Activated CD8-positive, alpha-beta memory T cell treated with anti-CD3 and anti-CD28 coated beads for 48 hours (primary cell): ENCODE measurements at places on chromosomes 13 and 19.

DNA sequence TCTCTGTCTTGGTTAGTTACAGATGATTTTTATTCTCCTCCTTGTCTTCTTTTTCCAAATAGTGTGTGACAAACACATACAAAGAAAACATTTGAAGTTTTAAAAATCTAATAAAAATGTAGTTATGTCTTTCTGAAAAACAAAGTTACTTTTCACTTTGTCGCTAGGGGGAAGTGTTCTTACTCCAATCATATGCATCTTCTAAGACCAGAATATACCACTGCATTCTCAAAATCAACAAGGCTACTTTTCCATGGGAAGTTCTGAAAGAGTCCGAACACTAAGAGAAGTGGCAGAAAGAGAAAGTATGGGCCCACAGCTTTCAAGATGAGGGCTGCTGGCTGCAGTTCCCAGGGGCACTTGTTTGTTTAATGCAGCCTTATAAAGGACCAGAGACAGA, 208.9 kb downstream of the DCT start:
- no peak for DNase-seq

- DNase-seq, result no peak
These were observed 60.1 kb upstream of the F7 start for GRCh38 chr13:113045251-113046127.

GRCh38 chr19:19229701-19230100, 17.9 kb downstream of the NCAN start:
- DNase-seq, result no peak

- peak; percentile 40 for DNase-seq
These were observed 310.9 kb downstream of the ZNF536 start for GRCh38 chr19:30682999-30683536.

GRCh38 chr19:22503524-22503923, 81.4 kb upstream of the ZNF98 start:
- DNase-seq, result no peak

DNA sequence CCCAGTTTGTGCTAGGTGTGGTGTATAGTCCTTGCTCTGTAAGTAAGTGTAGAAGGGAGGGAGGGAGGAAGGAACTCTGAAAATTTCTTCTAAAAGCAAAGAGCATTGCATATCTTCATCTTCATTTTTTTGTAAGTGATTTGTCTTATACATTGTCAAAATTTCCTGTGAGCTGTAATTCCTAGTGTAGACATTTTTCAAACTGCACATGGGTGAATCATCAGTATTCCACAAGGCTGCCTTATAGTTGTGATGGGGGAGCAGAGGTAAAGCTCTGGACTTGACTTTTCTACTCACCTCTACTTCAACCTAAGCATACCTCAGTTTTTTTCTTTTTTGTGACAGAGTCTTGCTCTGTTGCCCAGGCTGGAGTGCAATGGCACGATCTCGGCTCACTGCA, 86.9 kb downstream of the CDK8 start:
- DNase-seq, result no peak

DNA sequence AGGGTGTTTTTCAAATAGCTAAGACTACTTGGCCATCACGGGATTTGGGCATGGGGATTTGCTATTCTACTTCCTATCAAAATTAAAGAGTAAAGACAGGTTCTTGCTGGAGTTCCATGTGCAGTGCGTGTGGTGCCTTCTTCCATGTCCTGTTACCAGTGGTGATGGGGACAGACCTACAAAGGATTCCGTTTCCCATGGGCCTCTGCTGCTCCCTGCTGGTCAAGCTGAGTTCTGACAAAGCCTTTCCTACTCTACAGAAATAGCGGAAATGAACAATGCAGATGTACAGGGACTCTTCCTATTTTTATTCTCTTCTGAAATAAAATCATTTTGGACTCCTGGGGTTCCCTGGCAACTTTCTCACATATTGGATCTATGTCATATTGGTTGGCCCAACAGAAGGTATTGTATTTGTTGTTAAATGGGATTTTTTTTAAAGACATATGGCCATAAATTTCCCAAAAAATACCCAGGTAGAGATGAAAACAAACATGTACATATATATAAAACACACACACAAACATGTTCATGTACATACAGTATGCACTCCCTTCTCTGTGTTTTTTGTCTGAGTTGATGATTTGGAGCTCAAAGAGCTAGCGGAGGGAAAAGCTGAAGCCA, 90.5 kb upstream of the SLC15A1 start:
- peak; percentile 19 for DNase-seq

- DNase-seq, result no peak
These were observed 12.5 kb upstream of the MYCBP2 start for GRCh38 chr13:77339408-77339807.

GRCh38 chr13:29465741-29466293, 129.7 kb downstream of the SLC7A1 start:
- no peak for DNase-seq

- DNase-seq, result no peak
These were observed 49.9 kb downstream of the SLC7A9 start for GRCh38 chr19:32819419-32820400.

- no peak for DNase-seq
These were observed 643.6 kb downstream of the PCDH9 start for GRCh38 chr13:66586489-66586888.

DNA sequence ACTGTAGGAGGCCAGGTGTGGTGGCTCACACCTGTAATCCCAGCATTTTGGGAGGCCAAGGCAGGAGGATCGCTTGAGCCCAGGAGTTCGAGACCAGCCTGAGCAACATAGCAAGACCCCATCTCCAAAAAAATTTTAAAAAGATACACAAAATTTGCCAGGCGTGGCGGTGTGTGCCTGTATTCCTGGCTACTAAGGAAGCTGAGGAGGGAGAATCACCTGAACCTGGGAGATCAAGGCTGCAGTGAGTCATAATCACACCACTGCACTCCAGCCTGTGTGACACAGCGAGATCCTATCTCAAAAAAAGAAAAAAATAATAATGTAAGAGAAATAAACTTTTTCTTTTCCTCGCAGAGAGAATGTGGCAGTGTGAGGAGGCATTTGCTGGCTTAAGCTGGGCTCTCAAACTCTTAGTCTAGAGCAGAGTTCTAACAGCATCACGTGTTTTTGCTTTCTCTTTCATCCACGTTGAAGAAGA, 21.1 kb downstream of the FAM187B start:
- DNase-seq, result no peak

GRCh38 chr19:53853707-53854106, 14.0 kb upstream of the MYADM start:
- no peak for DNase-seq

DNA sequence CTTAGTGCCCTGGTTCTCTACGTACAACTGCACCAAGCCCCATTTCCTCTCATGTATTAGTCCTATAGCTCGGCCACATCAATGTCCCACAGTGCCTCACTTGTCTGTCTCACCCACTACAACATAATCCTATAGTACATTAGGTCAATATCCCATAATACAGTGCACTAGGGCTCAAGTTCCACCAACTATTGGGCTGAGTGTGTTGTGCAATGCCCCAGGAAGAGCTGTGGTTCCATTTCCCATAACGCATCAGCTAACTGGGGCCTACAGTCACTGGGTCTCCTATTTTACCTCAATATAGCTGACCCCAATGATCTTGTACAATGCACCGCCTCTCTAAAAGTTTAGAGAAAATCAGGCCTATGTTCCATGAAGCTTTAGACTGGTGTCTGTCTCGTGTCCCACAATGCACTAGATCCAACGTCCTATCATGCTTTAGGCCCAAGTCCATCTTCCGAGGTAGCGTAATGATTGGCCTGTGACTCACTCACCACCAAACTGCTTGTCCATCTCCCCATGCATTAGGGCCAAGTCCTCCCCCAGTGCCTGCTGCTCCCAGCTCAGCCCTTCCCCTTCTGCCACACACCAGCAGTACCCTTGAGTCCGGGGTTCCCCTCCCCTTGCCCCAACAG, 21.8 kb downstream of the TSKS start:
- DNase-seq, result no peak

- no peak for DNase-seq
These were observed 395.2 kb downstream of the MYO16 start for GRCh38 chr13:109024611-109025010.

DNA sequence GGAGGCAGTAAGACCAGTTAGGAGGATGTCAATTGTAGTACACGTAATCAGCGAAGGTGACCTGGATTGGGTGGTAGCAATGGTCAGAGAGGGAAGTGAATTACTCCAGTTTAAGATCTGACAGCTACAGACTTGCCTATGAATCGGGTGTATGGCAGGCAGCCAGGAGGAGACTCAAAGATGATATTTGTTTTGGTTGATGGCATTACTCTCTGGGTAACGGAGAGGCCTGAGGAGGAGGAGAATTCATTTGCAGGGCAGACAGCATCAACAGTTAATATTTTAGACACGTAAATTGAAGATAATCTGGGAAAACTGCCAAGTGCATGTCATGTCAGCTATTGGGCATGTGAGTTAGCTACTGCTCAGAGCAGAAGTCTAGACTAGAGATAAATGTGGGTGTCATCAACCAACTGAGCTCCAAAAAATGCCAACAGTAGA, 109.2 kb downstream of the SGCG start:
- no peak for DNase-seq

DNA sequence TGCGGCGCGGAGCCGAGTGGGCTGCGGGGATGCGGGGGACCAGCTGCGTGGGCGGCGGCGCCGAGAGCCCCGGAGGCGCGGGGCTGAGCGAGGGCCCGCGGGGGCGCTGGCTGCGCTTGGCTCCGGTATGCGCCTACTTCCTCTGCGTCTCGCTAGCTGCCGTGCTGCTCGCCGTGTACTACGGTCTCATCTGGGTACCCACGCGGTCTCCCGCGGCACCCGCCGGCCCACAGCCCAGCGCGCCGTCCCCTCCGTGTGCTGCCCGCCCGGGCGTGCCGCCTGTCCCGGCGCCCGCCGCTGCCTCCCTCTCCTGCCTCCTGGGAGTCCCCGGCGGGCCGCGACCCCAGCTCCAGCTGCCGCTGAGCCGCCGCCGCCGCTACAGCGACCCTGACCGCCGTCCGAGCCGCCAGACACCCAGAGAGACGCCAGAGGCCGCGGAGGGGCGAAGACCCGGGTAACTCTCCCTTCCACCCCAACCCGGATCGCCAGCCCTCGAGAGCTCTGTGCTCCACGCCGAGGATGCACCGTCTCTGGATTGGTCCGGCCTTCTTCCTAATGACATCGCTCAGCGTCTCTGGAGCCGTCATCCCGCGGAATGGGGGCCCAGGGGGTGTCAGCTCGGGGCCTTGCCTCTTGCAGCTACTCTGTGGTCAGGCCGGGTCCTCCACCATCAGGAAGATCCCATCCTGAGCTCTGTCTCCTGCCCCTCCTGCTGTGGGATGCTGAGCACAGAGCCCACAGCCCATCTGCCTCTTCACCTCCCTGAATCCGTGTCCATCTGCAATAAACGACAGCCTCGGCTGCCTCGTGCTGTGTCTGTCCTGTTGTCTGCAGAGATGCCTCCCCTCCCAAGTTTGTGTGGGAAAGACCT, 441 bp downstream of the INAFM1 start:
- DNase-seq, result no peak

DNA sequence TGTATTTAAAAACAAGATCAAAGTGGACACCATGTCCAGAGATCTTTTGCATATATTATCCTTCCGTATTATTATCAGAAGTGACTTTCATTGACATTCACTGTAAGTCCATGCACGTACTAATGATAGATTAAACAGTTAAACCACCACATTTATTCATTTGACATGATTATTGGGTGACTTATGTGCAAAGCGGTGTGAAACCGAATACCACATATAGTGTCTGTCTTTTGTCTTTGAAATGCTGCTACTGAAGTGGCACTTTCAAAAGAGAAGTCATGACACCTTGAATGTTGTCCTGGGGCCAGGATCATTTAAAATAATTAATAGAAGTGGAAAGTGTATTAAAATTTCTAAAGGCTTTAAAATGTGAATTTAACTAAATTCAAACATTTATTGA, 100.1 kb downstream of the ERCC5 start:
- DNase-seq, result no peak

DNA sequence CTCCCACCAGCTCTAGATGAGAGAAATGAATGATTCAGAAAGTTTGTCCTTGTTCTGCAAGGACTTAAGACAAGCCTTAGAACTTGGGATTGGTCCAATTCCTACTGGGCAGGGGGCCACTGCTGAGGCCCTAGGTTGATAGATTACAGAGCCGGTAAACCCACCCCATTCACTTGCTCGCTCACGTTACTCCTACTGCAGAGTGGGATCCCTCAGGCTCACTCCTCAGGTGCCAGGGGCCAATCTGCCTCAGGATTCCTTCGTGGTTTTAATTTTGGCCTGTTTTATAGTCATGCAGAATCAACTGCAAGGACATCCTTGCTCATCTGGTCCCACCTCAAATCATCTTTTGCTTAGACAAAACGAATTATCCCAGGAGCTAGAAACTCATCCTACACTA, 59.0 kb downstream of the SERP2 start:
- DNase-seq, result no peak

DNA sequence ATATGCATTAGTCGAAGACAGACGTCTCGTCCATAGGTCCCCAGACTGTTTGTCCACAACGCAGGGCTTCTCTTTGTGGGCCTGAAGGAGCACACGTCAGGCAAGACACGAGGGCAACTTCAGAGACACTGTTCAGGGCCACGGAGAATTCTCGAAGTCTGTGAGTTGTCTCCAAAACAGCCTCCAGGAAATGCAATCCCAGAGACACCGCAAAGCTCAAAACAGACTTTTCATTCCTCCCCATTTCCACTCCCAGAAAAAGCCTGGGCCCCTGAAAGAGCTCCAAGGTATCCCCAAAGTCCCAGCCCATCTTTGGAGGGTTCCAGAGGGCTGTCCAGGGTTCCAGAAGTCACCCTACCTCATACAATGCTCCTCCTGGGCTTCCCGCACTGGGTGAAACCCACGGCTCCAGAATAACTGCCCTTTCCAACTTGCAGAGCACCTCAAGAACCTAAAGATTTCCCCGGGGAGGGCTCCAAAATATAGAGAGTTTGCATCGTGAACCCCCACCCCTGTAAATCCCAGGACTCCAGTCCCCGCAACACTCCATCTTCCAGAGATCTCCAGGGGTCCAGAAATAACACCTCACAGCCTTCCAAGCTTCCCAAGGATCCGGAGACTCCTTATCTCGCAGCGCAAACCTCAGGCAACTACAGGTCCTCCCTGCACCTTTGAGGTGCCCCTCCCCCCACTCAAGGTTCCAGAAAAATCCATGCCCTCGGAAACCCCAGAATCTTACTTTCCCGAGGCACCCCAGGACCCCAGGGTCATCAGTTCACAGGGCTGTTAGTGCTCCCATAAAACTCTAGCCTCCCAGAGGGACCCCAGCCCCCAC, 687 bp upstream of the FTL start:
- no peak for DNase-seq

DNA sequence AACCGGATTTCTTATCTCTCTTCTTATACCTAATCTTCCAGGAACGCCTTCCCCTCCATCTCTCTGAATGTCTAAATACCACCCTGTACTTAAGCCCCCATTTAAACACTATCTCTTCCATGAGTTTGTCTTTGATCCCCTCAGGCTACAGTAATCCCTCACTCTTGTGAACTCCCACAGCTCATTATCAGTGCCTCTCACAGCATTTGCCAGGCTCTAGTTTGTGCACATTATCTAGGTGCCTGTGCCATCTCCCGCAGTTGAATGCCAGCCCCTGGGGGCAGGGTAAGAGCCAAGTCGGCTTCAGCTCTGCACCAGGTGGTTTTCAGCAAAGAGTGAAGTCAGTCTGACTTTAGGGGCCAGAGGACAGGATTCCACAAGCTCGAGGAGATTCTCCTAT, 71.4 kb downstream of the FREM2 start:
- DNase-seq, result no peak

- DNase-seq, result no peak
These were observed 85.4 kb downstream of the SLC7A1 start for GRCh38 chr13:29509999-29510589.

- DNase-seq, result no peak
These were observed 56.2 kb upstream of the GPR183 start for GRCh38 chr13:99363391-99363790.

- no peak for DNase-seq
These were observed 18.6 kb upstream of the POSTN start for GRCh38 chr13:37617173-37617572.

- DNase-seq, result no peak
These were observed 224.0 kb upstream of the UBL3 start for GRCh38 chr13:30074431-30074830.
